Fibroblast of the conjunctiva (primary cell): ENCODE measurements at places on chromosomes 6 and 20.
A peak's percentile ranks its signal among the peaks of the same experiment; 100 is the strongest.

GRCh38 chr6:70008189-70008588 lies 141.8 kb downstream of the COL19A1 start:
- DNase-seq: no peak

GRCh38 chr6:11525468-11526155 lies 11.9 kb upstream of the TMEM170B start:
- DNase-seq: peak; percentile 30

GRCh38 chr6:148427333-148427732 lies 84.7 kb downstream of the SASH1 start:
- DNase-seq: no peak

- DNase-seq: no peak
Measured at GRCh38 chr6:150866991-150867501, 1.5 kb downstream of the MTHFD1L start.

- DNase-seq: no peak
Measured at GRCh38 chr6:49462599-49462926, 490 bp downstream of the MMUT start.

DNA sequence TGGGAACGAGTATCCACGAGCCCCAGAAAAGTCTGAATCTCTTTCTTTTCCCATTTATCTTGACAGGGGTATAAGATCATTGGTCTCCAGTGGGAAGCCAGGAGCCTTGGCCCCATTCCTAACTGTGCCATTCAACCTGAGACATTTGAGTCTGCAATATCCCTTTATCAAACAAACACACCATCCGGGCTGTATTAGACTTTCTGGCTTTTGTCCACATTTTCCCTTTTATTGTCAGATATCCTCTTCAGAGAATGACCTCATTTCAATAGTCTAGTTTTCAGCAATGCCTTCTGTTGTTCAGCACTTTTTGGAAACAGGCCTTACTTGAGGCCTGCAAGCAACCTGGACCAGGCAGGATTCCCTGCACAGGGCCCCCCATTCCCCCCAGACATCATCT lies 15.7 kb downstream of the BPIFA1 start:
- no peak for DNase-seq

DNA sequence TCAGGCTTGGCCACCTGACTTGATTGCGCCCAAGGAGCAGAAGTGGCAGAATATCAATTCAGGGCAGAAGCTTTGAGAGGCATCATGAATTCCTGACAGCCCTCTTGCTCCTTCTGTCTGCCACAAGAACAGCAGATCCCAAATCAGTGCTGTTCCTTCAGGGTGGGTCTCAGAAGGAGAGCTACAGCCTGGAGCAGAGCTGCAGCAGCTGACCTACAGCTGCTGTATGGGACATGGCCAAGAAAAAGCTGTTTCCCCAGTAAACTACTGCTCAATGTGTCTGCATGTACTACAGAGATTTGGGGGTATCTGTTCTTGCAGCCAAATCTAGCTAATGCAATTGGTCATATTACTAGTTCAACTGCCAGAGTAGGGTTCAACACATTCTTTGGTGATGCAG lies 69.0 kb downstream of the SLC22A3 start:
- no peak for DNase-seq

GRCh38 chr6:158321960-158322359 lies 9.7 kb downstream of the TULP4 start:
- peak; percentile 32 for DNase-seq

DNA sequence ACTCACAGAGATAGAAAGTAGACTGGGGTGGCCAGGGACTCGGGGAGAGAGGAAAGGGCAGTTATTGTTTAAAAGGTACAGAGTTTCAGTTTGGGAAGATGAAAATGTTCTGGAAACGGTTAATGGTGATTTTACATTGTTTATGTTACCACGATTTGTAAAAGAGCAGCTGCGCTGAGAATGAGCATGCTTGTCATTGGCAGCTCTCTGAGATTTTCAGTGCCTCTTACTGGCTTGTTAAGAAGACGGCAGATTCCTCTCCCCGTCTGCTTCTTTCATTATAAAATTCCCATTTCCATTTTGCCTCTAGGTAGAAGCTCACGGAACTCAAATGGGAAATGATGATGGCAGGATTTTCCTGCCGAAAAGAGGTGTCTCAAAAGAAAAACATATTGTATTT lies 39.7 kb upstream of the PPP1R3G start:
- DNase-seq: no peak

- DNase-seq: no peak
Measured at GRCh38 chr6:150830439-150831165, 34.9 kb upstream of the MTHFD1L start.

DNA sequence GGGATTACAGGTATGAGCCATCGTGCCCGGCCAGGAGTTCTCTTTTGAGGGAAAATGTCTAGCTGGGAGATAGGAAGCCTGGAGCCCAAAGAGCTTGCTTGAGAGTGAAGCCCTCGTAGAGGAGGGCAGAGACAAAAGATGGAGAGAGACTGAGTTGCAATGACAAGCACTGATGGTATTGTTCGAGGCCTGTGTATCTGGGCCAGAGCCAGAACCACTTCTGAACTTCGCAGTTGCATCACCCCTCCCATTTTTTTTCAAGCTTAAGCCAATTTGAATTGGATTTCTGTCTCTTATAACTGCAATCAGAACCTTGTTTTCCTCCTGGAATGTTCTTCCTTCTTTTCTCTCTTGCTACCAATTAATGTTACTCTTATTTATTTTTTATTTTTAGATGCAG lies 83.1 kb downstream of the KCNB1 start:
- peak; percentile 53 for DNase-seq

GRCh38 chr6:12293931-12294807 lies 4.0 kb downstream of the EDN1 start:
- DNase-seq: no peak

- no peak for DNase-seq
Measured at GRCh38 chr6:22783931-22784330, 214.6 kb downstream of the HDGFL1 start.

DNA sequence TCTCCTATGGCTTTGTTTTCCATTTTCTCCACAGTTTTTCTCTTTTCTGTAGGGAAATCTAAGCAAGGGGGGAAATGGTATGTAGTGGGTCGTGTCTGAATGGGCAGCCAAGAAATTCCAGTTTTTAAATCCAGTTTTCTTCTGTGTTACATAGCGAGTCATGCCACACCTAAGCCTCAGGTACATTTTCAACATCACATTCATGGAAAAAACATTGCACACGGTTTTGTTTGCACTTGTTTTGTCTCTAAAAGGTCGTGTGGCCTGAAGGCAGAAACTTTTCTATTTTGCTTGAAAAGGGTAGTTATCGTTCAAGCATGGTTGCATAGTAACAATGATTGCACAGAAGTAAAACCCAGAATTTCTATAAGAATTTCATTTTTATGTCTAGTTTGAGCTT lies 70.5 kb downstream of the MOXD1 start:
- DNase-seq: no peak

DNA sequence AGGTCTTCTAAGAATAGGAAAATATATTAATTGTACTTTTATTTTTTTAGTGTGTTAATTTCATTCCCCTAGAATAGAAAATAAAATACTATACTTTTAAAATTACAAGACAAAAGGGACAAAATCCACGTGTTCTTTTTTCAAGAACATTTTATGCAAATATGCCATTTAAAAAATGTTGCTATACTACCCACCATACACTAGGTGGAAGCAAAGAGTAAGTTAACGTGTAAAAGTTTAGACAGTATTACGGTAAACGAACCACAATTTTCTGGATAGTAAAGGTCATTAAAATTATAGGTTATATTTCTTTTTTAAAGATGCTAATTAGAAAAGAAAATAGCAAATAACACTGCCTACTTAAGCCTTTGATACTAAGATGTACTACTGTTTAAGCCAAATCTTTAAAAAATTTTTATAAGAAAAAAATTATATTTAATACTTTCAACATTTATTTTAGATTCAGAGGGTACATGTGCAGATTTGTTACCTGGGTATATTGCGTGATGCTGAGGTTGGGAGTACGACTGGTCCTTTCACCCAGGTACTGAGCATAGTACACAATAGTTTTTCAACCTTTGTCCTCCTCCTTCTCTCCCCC lies 287.6 kb downstream of the PHF3 start:
- DNase-seq: peak; percentile 9

DNA sequence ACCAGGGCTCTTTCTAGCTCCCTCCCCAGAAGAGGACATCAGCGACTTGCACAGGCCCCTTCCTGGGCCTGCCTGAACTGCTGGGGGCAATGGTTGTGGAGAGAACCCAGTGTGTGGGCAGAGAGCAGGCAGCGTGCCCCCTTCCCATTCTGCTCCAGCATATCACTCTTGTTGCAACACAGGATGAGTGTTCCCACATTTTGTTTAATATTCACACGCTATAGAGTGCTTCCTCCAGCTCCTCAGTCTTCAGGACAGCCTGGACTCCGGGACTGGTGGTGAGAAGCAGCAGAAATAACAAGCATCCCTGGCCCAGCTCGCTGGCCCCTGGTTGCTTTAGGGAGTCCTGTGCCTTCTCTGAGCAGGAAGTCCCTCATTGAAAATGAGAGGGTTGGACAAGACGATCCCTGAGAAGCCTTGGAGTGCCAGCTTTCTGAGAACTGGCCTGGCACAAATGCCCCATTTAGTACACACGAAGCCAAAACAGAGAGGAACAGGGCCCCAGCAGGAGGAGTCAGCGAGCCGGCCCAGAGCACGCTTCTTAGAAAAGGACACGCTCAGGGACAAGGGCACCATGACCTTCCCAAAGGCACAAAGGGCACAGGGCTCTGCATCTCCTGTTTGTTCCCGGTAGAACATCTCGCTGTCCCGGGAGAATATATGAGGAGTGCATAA lies 84.2 kb upstream of the FOXC1 start:
- no peak for DNase-seq

DNA sequence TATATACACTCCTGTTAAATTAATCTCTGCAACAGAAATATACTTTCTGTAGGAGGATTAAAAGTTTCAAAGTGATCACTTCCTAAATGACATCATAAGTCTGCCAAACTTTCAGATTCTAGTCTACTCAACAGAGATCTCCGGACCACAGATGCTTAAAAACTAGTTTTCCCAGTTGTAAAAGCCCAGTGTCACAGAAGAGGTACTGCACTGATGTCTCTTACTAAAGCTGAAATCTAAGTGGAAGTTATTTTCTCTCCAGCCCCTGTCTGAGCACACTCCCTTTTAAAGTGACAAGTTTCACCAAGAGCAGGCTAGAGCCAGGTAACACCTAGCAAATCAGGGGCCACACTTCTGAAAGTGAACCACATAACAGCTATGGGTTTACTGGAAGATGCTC lies 71.6 kb upstream of the DST start:
- no peak for DNase-seq

- DNase-seq: no peak
Measured at GRCh38 chr6:15081447-15081846, 164.4 kb upstream of the JARID2 start.

DNA sequence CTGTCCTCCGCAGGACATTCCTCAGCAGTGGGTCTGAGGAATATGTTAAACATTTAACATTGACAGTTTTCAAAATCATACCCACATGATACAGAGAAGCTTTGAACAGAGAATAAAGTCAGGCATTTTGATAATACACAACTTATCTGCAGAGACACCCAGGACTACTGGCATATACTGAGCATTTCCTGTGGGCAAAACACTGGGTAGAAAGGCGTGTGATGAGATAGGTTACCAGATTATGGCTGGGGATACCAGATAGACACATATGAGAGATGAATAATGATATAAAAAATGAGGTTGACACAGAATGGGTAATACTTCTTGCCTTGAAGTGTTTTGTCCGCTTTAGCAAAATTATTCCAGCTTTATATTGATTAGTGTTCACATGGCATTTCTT lies 31.4 kb upstream of the TRIM26 start:
- DNase-seq: no peak

GRCh38 chr6:14984519-14984853 lies 261.4 kb upstream of the JARID2 start:
- DNase-seq: no peak

GRCh38 chr20:50107086-50107660 lies 5.8 kb downstream of the UBE2V1 start:
- no peak for DNase-seq

- DNase-seq: no peak
Measured at GRCh38 chr6:137915790-137916189, 48.7 kb downstream of the TNFAIP3 start.

GRCh38 chr20:13423472-13424173 lies 202.5 kb downstream of the ISM1 start:
- DNase-seq: no peak

GRCh38 chr6:133248241-133249001 lies 7.3 kb downstream of the EYA4 start:
- no peak for DNase-seq

GRCh38 chr6:147226163-147226724 lies 22.0 kb downstream of the STXBP5 start:
- DNase-seq: no peak

DNA sequence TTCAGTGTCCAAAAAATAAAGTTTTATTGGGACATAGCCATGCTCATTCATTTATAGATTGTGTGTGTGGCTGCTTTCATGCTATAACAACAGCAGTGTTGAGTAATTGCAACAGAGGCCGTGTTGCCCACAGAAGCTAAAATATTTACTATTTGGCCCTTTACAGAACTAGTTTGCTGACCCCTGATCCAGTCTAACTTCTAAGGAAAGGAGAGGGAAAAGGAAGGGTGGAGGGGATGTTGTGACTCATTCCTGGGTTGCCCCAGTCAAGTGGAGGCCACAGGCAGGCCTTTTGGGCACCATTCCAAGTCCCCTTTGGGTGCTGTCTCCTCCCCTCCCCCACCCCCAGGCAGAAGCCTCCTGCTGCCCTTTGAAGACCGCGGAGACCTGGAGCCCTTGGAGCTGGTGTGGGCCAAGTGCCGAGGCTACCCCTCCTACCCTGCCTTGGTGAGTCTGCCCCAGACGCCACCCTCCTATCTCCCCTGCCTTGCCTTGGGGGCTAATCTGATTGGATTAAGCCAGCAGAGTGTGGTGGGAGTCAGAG lies 28.4 kb downstream of the BRPF3 start:
- DNase-seq: no peak

DNA sequence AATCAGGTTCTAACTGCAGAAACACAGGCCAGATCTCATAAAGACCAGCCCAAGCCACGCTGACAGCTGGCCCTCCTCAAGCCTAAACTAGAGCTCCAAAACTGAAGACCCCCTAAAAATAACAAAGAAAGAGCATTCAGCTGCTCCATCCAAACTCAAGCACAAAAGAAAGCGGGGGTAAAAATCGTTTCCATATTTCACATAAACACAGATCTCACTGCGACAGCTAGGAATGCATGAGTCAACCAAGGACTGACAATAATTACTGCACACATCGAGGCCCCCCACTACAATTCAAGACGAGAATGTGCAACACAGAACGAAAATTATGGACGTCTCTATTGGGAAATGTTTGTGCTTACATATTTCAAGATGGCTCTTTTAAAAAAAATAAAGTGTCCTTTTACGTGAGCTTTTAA lies 31.1 kb downstream of the CNKSR3 start:
- no peak for DNase-seq

DNA sequence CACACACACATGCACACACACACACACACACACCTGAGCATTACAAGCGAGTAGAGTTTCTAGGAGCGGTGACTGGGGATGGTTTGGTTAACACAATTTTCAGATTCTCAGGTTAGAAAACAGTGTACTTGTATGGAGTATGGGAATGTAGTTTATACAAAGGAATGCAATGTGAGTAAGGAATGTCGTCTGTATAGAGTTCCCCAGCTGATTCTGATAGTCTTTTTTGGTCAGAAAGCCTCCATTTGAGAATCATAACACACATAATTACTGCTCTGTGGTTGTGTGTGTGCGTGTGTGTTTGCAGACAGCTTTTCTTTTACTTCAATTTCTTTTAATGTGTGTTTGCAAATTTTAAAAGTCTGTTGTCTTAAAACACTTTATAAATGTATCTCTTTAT lies 93.2 kb downstream of the MYO6 start:
- DNase-seq: no peak

- DNase-seq: peak; percentile 29
Measured at GRCh38 chr6:5287205-5287965, 26.1 kb downstream of the FARS2 start.

GRCh38 chr6:13794184-13794583 lies 20.2 kb downstream of the MCUR1 start:
- peak; percentile 41 for DNase-seq
